ENCODE measurements at places on chromosomes 4 and X. TPM values are rescaled to one million over a fixed set of nuclear protein-coding genes. Genes with fewer than 3 reads are reported as not detected.

DNA sequence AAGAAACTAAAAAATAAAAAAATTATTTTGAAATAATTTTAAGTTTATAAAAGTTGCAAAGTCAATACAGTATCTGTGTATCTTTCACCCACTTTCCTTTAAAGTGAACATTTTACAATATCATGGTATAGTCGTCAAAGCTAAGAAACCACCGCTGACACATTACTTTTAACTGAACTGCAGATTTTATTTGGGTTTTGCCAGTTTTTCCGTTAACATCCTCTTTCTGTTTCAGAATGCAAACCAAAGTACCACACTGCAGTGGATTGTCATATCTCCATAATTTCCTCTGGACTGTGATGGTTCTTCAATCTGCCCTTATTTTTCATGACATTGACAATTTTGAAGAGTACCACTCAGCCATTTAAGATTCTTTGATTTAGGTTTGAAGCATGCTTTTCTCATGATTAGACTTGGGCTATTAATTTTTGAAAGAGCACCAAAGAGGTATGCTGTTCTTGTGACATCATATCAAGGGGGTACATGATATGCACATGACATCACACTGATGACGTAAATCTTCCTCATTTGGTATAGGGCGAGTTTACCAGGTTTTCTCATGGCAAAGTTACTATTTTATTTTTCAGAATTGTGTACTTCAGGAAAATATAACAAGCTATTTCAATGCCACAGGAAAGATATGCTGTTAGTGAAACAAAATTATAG lies 3.6 kb upstream of the CXCL1 start:
- H3K4me3 ChIP-seq: no peak overlapping the region
- H3K36me3 ChIP-seq: no peaks in the 10 kb centered on the region
- DNase-seq: no peak
- no peaks in the 10 kb centered on the region for H3K27me3 ChIP-seq
- no peak overlapping the region for H3K27ac ChIP-seq

PAGE2 gene
- total RNA-seq: not detected

EDNRA gene
- 1.2 TPM for total RNA-seq

PCDH7 gene
- 0.75 TPM for total RNA-seq

- H3K27ac ChIP-seq: no peak overlapping the region
- no peaks in the 10 kb centered on the region for H3K4me1 ChIP-seq
- no peak overlapping the region for H3K4me3 ChIP-seq
- no peaks in the 10 kb centered on the region for H3K36me3 ChIP-seq
These were observed 223.0 kb downstream of the MID1 start for GRCh38 chrX:10397349-10397748.

CD38 gene
- total RNA-seq: 6.1 TPM

AMTN gene
- total RNA-seq: not detected

- no peaks in the 10 kb centered on the region for H3K4me1 ChIP-seq
- H3K27me3 ChIP-seq: no peaks in the 10 kb centered on the region
- no peak for DNase-seq
- H3K36me3 ChIP-seq: no peaks in the 10 kb centered on the region
These were observed 553.3 kb upstream of the MAGEB2 start for GRCh38 chrX:29662101-29662500.

EDA gene
- 2.2 TPM for total RNA-seq

DNA sequence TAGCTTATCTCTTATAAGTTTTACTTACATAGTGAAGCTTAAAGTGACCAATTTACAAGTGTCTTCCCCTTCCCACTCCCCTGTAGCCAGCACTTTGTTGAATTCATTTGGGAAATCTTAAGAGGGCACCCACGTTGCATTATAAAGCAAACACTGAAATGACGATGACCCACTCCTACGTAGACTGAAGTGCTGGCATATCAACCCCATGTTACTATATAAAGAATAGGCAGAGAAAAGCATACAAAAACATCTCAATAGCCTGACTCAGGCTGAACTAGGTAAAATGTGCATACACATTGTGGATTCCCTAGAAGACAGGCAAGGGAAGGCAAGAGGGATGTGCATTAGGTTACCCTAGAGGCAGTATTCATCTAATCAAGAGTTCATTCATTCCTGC lies 313.4 kb downstream of the TENM3 start:
- DNase-seq: no peak
- H3K36me3 ChIP-seq: no peaks in the 10 kb centered on the region
- H3K27me3 ChIP-seq: no peaks in the 10 kb centered on the region
- no peaks in the 10 kb centered on the region for H3K4me1 ChIP-seq
- no peak overlapping the region for H3K4me3 ChIP-seq

GRCh38 chr4:34269613-34270012 lies 1974.7 kb downstream of the ARAP2 start:
- H3K36me3 ChIP-seq: no peaks in the 10 kb centered on the region
- DNase-seq: no peak
- H3K27me3 ChIP-seq: no peaks in the 10 kb centered on the region

SPACA5B gene
- total RNA-seq: not detected
